Articular chondrocyte of knee joint (primary cell): ENCODE measurements at places on chromosomes 11 and 22. TPM values are rescaled to one million over a fixed set of nuclear protein-coding genes. Genes with fewer than 3 reads are reported as not detected.

The TLCD5 gene
- total RNA-seq: 12.2 and 13.9 TPM in 2 replicates

The MUC2 gene
- not detected in 2 replicates for total RNA-seq

The SOX10 gene
- not detected in 2 replicates for total RNA-seq

The NXPE2 gene
- total RNA-seq: 0.39 and 0.76 TPM in 2 replicates

The SEPTIN5 gene
- total RNA-seq: 20.6 and 30.6 TPM in 2 replicates

The CASP1 gene
- 15.8 and 19.9 TPM in 2 replicates for total RNA-seq
